Purkinje cell (primary cell): ENCODE measurements at places on chromosomes 7 and 10. TPM values are rescaled to one million over a fixed set of nuclear protein-coding genes. Genes with fewer than 3 reads are reported as not detected.

Gene CADPS2
- 17.2 and 23.2 TPM in 2 replicates for polyA plus RNA-seq

Gene TTYH3
- 1.0 and 1.7 TPM in 2 replicates for polyA plus RNA-seq

Gene KIF11
- polyA plus RNA-seq = 0.75 and 1.0 TPM in 2 replicates

Gene FAM25C
- polyA plus RNA-seq = not detected in 2 replicates

Gene PAX4
- polyA plus RNA-seq = not detected in 2 replicates

Gene AGAP9
- 0.70 TPM in 1 of 2 replicates, not detected in the other for polyA plus RNA-seq

Gene TMEM236
- polyA plus RNA-seq = 0.13 TPM in 1 of 2 replicates, not detected in the other

Gene DPYSL4
- polyA plus RNA-seq = 2.8 and 3.8 TPM in 2 replicates

Gene PDE6C
- 0.09 TPM in 1 of 2 replicates, not detected in the other for polyA plus RNA-seq
